Germinal center (tissue), 1 donor: ENCODE measurements at places on chromosomes 1 and 21.
A peak's percentile ranks its signal among the peaks of the same experiment; 100 is the strongest.

GRCh38 chr1:183685112-183685713 is 32.1 kb upstream of the APOBEC4 start:
- peak; percentile 69 for DNase-seq

DNA sequence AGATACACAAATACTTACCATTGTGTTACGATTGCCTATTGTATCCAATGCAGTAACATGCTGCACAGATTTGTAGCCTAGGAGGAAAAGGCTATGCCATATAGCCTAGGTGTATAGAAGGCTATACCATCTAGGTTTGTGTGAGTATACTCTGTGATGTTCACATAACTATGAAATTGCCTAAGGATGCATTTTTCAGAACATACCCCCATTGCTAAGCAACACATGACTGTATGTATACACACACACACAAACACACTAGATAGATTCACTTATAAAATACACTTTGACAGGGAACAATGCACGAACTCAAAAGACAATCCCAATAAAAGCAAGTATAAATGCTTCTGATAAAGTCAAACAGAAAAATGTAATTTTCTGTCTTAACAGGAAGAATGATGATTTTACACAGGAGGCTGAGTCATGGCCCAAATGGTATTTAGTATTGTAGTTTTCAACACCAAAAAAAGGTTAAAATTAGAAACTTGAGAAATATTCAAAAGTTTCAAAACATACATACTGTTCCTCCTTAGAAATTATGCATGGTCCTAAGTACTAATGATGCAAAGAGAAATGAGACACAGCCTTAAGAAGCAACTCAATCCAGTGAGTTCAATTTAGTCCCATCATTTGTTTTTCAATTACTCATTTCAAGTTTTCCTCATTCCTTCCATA is 12.2 kb downstream of the FH start:
- no peak for DNase-seq

DNA sequence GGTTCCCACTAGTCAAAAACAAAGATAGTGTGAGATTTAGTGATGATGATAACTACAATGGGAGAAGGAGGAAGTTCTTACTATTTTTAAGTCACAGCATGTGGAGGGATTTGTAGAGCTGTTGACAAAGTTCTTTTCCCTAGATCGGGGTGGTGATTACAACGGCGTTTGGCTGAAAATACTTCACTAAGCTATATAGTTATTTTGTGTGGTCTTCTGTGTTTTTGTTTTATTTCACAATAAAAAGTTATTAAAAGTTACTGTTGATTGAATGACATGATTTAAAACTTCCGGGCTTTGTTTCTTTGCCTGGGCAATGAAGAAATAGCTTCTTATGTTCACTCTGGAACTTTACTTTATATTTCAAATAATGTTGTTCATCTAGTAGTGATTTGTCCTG is 47.3 kb upstream of the SSX2IP start:
- DNase-seq = no peak

GRCh38 chr1:173377266-173377665 is 99.9 kb upstream of the PRDX6 start:
- DNase-seq = no peak

GRCh38 chr1:53420341-53420740 is 38.9 kb upstream of the DMRTB1 start:
- no peak for DNase-seq

DNA sequence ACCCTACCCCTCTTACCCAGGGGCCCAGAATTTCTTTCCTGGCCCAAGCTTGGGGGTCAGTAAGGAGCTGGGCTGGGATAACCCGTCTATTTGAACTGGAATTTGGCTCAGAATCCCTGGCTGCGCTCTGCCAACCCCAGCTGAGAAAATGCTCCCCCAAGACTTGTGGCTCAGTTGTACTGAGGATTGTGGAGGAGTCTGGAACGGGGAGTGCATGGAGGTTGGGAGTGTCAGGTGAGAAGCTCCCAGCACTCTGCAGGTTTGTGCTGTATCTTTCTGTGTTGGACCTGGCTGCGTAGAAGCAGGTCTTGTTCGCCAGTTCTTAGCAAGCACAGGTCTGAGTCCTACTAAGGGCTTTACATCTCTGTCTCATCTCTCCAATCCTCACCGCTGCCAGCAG is 1.6 kb downstream of the TCEA3 start:
- no peak for DNase-seq

- no peak for DNase-seq
Measured at GRCh38 chr21:41201385-41201784, 33.4 kb downstream of the BACE2 start.

GRCh38 chr1:116256875-116257274 is 116.2 kb upstream of the ATP1A1 start:
- no peak for DNase-seq

- no peak for DNase-seq
Measured at GRCh38 chr1:109780982-109781381, 17.3 kb upstream of the EPS8L3 start.

DNA sequence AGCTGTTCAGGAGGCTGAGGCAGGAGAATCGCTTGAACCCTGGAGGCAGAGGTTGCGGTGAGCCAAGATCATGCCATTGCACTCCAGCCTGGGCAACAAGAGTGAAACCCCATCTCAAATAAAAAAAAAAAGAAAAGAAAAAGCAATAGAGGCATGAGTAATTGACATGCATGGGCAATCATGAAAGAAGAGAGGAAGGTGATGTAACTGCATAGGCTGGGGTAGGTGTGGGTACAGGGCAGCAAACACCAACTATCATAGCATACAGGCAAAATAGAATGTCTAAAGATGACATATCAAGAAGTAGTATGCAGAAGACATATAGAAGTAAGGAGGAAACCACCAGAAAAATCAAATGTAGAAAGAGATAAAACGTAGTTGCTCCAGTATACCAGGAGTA is 19.0 kb upstream of the MGST3 start:
- no peak for DNase-seq

GRCh38 chr1:43978264-43978550 is 803 bp upstream of the B4GALT2 start:
- no peak for DNase-seq

- DNase-seq = peak; percentile 13
Measured at GRCh38 chr21:32412162-32413014, at the start of gene EVA1C. EVA1C (plus strand) TSS chr21:32412706; CDS start chr21:32412854, 148 bp downstream.

GRCh38 chr1:155183775-155184221 is 10.1 kb downstream of the TRIM46 start:
- no peak for DNase-seq

DNA sequence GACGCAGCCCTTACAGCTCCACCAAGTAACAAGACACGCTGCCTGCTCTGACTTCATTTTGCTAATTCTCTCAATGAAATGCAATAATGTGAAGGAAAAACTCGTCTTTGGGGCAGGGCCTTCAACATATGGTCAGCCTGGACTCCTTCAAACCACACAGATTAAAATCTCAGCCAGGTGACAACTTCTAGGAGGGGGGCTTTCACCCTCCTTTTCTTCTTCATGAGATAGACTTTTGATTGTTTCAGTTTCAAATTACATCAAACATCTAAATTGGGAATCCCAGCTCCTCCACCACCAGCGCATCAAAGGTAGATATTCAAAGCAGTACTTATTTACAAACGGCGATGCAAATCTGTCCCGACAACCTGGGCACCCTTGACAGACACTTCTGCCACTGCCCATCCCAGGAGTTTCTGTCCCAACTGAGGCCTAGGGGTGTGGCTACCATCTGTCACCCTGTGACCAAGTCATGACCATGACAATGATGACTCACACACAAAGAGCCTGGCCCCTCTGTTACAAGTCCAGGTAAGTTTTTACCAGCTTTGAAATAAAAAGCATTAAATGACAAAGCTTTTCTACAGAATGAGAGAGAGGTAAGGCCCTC is 29.7 kb downstream of the SSBP3 start:
- DNase-seq = peak; percentile 86
